AML-193 (cell line): ENCODE measurements at places on chromosomes 5 and 9.

DNA sequence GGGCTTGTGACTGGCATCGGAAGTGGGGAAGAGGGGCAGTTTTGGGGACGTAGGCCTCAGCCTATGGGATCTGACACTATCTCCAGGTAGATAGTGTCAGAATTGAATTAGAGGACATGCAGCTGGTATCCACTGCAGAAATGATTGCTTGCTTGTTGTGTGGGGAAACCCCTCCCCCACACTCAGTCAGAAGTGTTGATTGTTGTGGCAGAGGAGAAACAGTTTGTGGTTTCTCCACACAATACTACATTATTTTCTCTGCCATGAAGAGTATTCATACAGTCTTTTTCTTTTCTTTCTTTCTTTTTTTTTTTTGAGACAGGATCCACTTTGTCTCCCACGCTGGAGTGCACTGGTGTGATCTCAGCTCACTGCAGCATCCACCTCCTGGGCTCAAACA, 113.9 kb downstream of the ARRDC3 start:
- no peak for DNase-seq

DNA sequence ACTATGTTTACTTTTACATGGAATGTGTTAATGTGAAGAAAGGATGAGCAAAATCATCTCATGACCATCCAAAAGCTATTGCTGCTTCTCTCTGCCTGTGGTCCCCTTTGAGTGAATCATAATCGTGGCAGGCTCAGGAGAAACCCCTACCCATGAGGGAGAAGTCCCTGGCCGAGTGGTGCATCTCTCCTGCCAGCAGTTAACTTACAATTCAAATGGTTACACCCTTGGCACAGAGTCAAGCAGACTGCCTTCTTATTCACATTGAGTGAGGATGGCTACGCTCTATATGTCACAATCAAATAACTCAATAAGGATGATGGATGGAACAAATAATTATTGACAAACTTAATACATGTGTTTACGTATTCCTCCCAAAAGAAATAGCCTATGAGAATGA, 179.1 kb downstream of the FGF1 start:
- DNase-seq, result no peak

DNA sequence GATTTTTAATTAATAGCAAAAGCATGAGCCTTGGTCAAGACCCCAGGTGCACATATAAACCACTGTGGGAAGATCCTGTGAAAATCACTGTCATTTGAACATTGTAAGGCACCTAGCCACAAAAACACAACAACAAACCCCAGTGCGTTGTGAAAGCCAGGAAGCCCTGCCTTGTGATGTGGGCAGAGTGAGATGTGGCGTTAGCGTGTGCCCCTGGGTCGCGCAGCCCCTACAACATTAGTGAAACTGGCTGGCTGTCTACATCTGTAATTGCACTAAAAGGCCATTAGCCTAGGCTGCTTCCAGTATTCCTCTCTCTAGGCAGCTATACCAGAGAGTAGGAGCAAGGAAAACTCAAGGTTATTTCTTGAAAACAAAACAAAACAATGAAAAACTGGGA, 21.1 kb upstream of the PDZD2 start:
- no peak for DNase-seq

DNA sequence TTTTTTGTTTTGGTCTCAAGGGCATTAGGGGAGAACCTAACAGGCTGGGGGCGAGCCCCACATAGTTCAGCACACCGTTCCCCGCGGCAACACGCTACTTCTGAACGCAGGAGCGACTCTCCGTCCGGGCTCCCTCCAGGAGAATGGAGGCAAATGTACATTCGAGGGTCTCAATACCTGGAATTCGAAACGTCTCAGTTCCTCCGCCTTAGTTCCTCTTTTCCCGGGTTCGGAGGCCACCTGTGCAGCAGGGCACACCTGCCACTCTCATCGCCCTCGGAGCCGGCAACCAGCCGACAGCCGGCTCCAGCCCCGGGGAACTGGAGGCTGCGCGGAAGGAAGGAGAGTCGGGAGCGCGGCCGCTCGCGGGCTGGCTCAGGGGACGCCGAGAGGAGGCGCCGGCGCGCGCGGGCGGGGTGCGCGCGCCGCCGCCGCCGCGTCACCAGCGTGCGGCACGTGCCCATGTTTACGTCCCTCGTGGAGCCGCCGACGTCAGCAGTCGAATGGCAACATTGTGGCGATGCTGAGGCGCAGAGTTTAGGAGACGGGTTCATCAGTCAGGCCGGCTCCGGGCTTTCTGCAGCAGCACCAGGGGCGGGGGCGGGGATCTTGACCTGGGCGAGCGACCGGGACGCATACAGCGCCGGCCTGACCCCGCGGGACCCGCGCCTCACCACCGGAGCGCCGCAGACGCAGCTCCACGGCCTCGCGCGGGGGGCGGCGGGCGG, at the start of gene JMY:
Gene JMY (plus strand): TSS at position 498 of the 728 bp plus-strand sequence. CDS start 520 bp downstream, outside the sequence.
- no peak for DNase-seq

GRCh38 chr9:134040781-134041648, 15.7 kb downstream of the BRD3OS start:
- DNase-seq, result no peak

DNA sequence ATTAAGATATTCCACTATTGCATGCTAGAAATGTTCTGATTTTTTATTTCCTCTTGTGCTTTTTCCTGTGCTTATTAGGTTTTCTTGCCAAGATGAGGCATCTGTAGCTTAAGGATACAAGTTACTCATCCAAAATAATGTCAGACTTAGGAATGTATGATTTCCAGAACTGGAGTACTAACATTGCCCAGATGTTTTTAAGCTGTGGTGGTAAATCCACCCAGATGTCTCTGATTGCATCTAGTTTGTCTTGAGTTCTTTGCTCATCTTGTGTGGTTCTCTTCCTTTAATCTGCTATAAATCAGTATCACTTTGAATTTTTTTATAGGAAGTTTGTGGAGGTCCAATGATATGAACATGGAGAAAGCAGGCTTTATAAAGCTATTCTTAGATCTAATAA, 337.5 kb upstream of the ZNF608 start:
- DNase-seq, result no peak

DNA sequence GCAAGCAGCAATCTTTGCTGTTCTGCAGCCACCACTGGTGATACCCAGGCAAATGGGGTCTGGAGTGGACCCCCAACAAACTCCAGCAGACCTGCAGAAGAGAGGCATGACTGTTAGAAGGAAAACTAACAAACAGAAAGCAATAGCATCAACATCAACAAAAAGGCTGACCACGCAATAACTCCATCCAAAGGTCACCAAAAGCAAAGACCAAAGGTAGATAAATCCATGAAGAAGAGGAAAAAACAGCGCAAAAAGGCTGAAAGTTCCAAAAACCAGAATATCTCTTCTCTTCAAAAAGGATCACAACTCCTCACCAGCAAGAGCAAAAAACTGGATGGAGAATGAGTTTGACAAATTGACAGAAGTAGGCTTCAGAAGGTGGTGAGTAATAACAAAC, 23.4 kb downstream of the FRMD3 start:
- DNase-seq, result no peak

DNA sequence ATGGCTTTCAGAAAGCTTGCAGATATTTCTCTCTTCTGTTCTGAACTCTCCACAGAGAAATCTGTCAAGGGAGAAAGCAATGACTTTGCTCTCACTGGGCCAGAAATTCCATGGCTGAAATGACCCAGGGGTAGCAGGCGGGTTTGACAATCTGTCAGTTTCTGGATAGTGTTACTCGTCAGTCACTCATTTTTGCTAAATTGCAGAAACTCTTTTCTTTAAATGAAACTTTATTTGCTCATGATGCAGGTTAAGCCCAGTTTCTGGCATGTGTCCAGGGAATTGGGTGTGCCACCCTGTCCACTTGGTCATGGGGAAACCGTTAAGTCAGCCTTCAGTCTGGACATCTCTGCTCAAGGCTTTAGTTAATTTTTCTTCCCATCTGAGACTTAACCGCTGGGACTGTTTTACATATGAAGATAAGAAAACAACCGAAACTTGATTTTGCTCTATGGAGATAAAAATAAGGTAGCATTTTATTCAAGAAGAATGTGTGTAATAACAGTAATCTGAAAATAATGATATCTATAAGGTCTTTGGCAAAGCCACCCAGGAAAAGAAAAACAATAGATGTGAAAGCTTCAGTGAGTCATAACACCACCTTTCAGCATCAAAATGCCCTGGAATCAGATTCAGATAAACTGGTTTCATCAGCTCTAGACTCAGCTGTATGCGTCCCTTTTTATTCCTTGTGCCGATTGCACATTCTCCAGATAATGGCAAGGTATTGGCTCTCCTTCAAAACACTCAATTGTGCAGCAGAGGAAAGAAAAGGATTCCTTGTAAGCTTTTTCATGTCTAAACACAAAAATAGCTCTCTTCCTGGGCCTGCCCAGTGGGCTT, 308.3 kb downstream of the ZSWIM6 start:
- no peak for DNase-seq

DNA sequence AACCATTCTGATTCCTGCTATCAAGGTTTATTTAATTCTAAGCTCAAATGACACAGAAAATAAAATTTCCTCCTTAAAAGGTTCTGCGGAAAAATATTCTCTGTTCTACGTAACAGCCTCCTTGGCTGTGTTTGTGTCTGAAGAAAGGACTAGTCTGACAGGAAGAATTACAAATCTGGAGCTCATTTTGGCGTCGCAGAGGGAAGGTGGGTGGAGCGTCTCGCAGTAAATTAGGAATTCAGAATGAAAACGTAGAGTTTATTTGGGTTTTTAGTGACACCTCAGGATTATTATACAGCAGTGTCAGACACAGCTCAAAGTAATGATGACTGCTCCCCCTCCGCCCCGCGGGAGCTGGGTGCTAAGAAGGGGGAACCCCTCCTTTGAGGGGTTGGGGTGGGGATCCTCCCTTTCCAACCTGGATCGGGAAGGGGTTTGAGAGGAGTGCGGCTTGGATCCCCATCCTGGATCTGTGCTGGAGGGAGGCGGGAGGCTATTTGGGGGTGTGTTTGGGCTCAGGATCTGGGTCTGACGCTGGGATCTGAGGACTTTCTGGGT, 933 bp upstream of the TGFBR1 start:
- no peak for DNase-seq

GRCh38 chr9:128715436-128715750, 8.5 kb downstream of the ZDHHC12 start:
- DNase-seq, result no peak
